ENCODE measurements at places on chromosomes 4 and X.
A peak's percentile ranks its signal among the peaks of the same experiment; 100 is the strongest.

DNA sequence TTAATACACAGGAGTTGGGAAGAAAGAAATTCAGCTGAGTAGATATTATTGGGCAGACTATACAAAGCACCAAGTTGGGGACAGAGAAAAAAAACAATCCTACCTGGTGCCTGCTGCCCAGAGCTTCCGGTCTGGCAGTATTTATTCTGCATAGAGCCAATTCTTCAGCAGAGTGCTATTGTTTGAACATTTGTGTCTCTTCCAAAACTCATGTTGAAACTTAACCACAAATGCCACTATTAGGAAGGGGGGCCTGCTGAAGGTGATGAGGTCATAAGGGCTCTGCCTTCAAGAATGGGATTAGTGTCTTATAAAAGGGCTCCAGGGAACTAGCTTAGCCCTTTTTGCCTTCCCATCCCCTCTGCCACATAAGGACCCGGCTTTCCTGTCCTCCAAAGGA is 136.2 kb downstream of the EVC2 start:
- DNase-seq, result peak; percentile 52

DNA sequence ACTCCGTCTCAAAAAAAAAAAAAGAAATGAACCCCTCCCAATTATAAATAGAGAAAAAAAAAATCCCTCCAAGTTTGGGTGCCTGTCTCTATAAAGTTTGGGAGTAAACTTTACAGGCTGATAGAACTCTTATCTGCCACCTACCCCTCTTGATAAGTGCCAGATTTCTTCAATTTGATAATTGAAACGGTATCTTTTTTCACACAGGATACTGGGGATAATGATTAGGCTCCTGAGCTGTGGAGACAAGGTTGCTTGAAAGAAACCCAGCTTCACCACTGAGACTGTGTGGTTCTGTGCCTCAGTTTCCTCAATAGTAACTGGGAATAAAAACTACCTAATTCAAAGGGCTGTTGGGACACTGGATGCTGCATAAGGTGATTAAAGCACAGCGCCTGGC is 606 bp downstream of the EFHC2 start:
- DNase-seq, result no peak

GRCh38 chrX:101799387-101799786 is 132.4 kb downstream of the ZMAT1 start:
- peak; percentile 91 for DNase-seq

- no peak for DNase-seq
These were observed 48.4 kb downstream of the ARHGAP10 start for GRCh38 chr4:147780137-147780777.

- peak; percentile 25 for DNase-seq
These were observed 39.3 kb downstream of the SLAIN2 start for GRCh38 chr4:48380583-48381167.

- DNase-seq, result no peak
These were observed 81.5 kb downstream of the ZNF674 start for GRCh38 chrX:46463682-46464081.

GRCh38 chr4:144750348-144750747 is 104.4 kb downstream of the HHIP start:
- no peak for DNase-seq

- peak; percentile 5 for DNase-seq
These were observed 71.5 kb downstream of the SLC16A2 start for GRCh38 chrX:74492720-74493201.

- DNase-seq, result peak; percentile 11
These were observed 1297.3 kb downstream of the C4orf33 start for GRCh38 chr4:130393231-130393630.

GRCh38 chr4:30828264-30828926 is 108.2 kb downstream of the PCDH7 start:
- DNase-seq, result peak; percentile 32

- DNase-seq, result no peak
These were observed 48.9 kb downstream of the JADE3 start for GRCh38 chrX:46961097-46961496.

- no peak for DNase-seq
These were observed 307.4 kb downstream of the RAB28 start for GRCh38 chr4:13176741-13177142.

- no peak for DNase-seq
These were observed 12.2 kb downstream of the SULT1B1 start for GRCh38 chr4:69748173-69748572.

DNA sequence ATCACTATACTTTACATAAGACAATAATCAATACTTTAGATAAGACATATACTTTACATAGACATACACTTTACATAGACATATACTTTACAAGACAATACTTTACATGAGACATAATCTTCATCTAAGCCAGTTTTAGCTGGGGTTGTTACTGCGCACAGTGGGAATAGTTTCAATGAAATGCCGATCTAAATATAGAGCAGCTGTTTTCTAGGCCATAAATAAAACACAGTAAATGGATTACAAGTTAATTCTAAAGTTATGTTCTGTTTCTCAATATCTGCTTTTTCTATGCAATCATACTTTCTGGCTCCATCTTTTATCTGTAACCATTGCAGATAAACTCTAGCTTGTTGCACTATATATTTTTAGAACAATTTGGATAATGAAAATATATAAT is 1470.6 kb upstream of the PABPC4L start:
- no peak for DNase-seq

- DNase-seq, result no peak
These were observed 19.6 kb downstream of the ADGRA3 start for GRCh38 chr4:22496165-22496813.

GRCh38 chr4:174154215-174154854 is 129.1 kb downstream of the FBXO8 start:
- peak; percentile 77 for DNase-seq

- no peak for DNase-seq
These were observed 122.7 kb upstream of the DIPK2B start for GRCh38 chrX:45323387-45323786.

GRCh38 chr4:174709526-174709925 is 119.5 kb downstream of the GLRA3 start:
- DNase-seq, result no peak

DNA sequence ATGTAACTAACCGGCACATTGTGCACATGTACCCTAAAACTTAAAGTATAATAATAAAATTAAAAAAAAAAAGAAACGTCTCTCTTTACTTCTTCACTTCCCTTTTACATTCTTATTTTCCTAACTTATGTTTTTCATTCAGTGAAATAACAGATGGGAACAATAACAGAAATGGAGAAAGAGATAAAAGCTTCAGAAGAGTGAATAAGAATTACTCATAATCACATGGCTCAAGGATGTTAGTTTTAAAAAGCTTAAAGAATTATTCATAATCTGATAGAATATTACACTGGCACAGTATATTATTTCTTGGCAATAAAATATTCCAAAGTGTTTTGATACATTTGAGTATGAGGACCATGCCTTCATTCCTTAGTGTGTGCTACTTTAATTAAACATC is 175.6 kb downstream of the COL25A1 start:
- DNase-seq, result no peak

- DNase-seq, result no peak
These were observed 87.5 kb downstream of the EVC start for GRCh38 chr4:5798462-5798861.

DNA sequence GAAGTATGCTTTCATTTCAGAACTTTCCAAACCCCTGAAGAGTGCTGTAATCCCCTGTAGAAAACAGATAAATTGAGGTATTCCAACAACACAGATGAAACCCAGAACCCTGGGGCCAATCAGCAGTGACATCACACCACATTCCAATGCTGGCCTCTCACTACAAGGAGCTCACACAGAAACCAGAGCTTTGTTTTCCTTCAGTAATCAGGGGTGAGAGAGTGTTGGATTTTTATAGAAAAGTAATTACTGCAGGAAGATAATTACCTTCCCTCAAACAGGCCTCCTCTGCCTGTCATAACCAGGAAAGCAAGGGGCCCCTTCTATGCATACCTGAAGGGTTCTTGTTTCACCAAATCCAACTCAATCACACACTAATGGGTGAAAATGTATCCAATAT is 246.2 kb downstream of the SCFD2 start:
- DNase-seq, result peak; percentile 45
